ENCODE measurements at places on chromosomes 1 and 21.

GRCh38 chr1:205826016-205826806 lies 13.2 kb upstream of the SLC41A1 start:
- no peak for DNase-seq

GRCh38 chr1:93730621-93731020 lies 49.0 kb upstream of the BCAR3 start:
- no peak for DNase-seq

GRCh38 chr1:4464478-4464877 lies 189.9 kb upstream of the AJAP1 start:
- no peak for DNase-seq

DNA sequence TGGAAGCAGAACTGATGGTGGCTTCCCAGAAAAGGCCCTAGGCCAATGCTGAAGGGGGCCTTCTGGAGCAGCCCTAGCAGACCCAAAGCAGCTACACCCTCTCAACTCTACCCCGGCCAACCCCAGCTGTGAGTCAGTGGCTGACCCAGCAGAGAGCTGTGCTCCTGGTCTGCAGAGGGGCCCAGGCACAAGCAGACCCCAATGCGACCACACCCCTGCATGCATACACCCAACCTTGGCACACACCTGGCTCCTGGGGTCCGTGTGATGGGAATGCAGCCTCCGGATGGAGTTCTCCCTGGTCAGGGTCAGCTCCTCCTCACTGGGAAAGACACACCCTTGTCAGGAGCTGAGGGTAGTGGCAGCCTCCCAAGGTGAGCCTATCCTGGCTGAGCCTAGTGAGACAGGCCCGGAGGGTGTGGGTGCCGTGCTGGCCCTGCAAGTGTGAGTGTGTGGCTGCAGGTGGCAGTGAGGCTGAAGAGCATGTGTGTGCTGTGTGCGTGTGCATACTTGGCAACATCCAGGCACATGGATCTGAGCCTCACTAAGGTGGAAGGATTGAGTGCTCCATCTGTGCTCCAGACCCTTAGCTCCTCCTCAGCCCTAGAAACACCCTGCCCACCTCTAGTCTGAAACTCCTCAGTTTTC lies 3.9 kb upstream of the ARHGAP30 start:
- no peak for DNase-seq

- DNase-seq = no peak
These were observed 142.7 kb upstream of the SERTAD4 start for GRCh38 chr1:210089855-210090254.

DNA sequence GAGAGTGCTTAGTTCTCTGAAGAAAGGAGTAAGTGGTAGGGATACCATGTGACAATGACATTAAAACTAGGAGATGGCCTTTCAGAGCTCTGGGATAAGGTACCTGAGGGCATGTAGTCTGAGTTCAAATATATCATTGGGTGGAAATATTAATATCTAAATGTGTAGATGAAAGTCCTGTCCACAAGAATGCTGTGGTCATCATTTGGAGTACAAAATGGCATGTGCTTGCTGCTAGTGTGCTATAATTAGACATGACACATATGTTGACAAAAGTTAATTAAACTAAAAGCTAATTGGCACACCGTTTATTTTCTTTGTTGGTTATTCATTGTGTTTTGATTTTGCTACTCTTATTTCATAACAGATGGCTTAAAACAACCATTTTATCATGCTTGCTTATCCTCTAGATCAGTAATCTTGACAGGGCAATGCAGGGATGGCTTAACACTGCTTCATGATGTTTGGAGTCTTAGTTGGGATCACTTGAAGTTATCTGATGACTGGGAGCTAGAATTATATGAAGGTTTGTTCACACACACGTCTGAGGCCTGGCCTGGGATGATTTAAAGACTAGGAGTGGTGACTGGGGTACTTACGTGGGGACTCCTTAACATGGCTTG lies 31.0 kb downstream of the CC2D1B start:
- DNase-seq = no peak

DNA sequence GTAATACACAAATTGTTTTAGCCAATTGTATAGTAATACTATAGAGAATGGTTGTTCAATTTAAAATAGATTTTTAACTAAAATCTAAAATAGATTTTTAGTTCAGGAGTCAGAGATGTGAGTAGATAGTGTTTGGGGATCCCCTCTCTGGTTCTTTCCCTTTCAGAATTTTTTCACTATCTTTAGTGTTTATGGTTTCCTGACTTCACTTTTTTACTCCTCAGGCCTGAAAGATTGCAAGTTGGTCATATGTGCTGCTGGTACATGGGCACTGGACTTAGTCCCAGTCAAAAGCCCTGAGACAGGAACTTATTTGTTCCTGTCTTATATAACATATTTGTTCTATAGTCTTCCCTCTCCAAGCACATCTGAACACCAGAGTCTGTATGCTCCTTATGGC lies 96.8 kb upstream of the ATP1B1 start:
- no peak for DNase-seq

- DNase-seq = no peak
These were observed 120.6 kb downstream of the TRIM33 start for GRCh38 chr1:114390361-114390760.

Data from activated naive CD4-positive, alpha-beta T cell (primary cell).